ENCODE measurements at places on chromosomes 16 and 17.

DNA sequence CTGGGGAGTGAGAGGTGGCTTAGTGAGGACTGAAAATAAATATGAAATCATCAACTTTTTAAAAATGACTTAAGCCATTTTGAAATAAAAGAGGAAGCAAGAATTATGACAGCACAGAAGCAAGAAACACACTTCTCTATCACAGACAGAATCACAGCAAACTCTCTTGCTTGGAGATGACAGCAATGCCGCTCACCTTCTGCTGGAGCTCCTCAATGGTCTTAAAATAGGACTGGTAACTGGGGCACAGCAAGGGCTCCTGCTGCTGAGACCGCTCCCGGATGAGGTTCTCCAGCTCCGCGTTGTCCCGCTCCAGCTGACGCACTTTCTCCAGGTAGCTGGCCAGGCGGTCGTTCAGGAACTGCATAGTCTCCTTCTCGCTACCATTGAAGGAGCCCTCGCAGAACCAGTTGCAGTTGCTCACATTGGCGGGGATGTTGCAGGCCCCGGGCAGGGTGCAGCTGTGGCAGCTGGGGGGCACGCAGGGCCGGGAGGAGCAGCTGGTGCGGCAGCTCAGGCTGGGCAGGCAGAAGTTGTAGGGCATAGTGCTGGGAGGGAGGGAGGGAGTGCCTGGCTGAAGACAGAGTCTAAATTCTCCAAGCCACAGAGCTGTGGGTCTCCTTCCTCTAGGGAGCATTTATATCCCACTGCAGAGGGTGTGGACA, at the start of gene KRT31:
KRT31 (minus strand) TSS at position 613 of the 665 bp plus-strand sequence; CDS start at position 544, 69 bp downstream.
- no peak for DNase-seq

DNA sequence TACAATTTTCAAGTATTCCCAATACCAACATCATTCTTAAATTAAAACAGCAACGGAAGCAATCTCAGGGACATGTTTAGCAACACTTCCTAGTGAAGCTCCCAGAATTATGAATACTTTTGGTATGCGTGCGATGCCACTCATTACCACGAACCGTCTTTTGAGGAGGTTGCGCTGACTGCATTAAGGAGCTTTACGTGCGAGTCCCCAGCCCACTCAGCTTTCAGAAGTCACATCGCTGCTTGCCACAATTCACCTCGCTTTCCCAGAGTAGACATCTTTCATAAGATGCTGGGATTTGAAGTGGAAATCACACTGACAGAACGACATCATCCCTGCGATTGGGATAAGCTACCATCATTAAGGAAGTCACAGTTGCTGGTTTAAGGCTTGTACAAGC, 441.6 kb upstream of the HSBP1 start:
- DNase-seq: no peak

DNA sequence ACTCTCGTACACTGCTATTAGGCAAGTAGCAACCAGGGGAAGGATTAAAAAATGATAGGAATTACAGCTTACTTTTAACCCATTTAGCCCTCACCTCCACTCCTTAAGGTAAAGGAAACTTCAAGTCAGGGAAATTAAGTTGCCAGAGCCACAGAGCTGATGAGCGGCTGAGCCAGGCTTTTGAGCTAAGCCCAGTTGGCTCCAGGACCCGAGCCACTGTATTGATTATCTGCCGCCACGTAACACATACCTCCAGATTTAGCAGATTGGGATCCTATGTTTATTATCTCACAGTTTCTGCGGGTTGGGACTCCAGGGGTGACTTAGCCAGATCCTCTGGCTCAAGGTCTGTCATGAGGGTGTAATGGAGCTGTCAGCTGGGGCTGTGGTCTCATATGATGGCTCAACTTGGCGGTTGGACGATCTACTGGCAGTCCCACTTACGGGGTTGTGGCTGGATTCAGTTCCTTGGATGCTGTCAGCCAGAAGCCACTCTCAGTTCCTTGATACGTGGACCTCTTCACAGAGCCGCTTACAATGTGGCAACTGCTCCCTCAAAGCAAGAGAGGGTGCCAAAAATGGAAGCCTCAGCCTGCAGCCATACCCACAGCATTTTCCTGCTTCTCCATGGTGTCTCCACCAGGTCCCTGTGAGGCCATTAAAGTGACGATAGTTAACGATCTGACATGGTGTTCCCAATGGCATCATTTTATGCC, 57.3 kb downstream of the TMEM186 start:
- DNase-seq: peak; percentile 62

DNA sequence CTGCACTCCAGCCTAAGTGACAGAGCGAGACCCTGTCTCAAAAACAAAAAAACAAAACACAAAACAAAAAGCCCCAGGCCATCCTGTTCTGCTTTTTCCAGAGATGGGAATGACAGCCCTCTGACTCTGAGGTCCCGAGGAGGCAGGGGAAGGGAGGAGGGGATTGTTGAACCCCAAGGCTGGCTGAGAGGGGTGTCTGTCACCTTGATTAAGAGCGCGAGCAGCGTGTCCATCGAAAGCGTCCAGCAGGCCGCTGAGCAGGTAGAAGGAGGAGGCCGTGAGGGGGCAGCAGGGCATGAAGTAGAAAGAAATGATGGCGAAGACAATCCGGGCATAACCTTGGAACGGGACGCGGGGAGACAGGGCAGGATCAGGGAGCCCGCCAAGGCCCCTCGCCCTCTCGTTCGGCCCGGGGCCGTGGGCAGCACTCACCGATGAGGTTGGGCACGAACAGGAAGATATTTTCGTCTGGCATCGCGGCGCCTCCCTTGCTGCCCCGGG, 593 bp downstream of the CDIPT start:
- peak; percentile 76 for DNase-seq

DNA sequence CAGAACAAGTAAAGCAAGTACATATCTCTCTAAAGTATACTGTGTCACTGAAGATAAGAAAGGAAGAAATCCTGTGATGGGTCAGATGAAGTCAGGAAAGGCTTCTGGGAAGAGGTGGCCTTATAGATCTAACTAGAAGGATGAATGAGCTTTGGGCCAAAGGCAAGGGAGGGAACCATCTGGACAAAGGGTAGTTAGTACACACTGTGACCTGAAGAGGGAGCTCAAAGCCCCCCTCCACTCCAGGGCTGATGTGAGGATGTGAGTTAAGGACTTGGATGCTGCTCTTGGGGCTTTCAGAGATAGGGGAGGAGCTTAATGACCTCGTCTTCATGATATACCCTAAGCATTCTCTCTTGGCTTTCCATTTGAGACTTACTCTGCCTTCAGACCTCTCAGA, 185.3 kb upstream of the CACNG3 start:
- DNase-seq: peak; percentile 46

GRCh38 chr16:22634954-22635353, 124.3 kb downstream of the NPIPB5 start:
- no peak for DNase-seq

- no peak for DNase-seq
These were observed 123.1 kb downstream of the C16orf78 start for GRCh38 chr16:49496656-49497055.

- DNase-seq: peak; percentile 64
These were observed 9.9 kb downstream of the CYGB start for GRCh38 chr17:76527430-76528111.

GRCh38 chr17:77337150-77337549, 196.4 kb downstream of the SEC14L1 start:
- DNase-seq: peak; percentile 2

DNA sequence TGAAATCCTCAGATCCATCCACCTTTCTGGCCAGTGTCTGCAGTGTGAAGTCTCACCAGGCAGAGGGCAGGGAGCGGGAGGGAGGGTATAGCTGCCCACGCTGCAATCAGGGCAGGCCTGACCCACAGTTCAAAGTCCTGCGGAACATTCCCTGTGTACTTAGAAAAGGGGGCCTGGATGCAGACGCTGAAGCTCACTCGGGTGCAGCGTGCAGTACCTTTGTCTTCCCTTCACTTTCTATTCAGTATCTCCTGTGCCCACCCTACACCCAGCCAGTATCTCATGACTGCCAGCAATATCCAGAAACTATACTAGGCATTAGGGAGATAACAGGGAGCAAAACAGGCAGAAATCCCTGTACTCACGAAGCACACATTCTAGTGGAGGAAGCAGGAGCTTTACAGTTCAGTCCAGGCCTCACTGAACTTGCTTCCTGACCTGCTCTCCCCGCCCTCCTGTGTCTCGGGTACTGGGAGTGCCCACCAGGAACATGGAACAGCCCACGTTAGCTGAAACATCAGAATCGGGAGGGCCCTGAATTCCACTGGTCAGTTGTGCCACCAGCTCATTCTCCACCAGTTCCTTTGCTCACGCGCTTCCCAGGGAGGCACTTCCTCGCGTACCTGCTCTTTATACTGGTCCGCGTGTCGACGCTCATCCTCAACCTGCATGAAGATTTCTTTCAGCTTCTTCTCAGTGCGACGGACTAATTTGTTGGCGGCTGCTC, 42.2 kb downstream of the NDEL1 start:
- no peak for DNase-seq

- no peak for DNase-seq
These were observed 25.0 kb upstream of the BCAS3 start for GRCh38 chr17:60652454-60653247.

GRCh38 chr16:53964145-53964790, 260.3 kb downstream of the FTO start:
- DNase-seq: no peak

DNA sequence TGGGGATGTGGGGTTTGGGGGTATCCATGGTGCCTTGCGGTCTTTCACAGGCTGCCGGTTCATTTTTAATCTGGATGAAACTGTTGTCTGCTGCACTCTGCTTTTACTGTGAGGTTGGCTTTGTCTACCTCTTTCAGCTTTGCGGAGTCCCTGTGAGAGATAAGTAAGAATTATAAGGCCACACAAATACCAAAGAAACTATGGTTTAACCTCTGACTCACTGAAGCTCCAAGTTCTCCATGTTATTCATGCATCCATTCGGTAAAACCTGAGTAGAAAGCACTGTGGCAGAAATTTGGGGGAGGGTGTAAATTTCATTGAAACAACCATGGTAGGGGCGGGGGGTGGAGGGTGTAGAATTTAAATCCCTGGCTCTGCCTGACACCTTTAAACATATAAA, 30.5 kb downstream of the KIAA0753 start:
- no peak for DNase-seq

GRCh38 chr17:16917671-16918394, 54.1 kb downstream of the TNFRSF13B start:
- peak; percentile 8 for DNase-seq

GRCh38 chr17:17682293-17682736, 1.1 kb downstream of the RAI1 start:
- peak; percentile 63 for DNase-seq

DNA sequence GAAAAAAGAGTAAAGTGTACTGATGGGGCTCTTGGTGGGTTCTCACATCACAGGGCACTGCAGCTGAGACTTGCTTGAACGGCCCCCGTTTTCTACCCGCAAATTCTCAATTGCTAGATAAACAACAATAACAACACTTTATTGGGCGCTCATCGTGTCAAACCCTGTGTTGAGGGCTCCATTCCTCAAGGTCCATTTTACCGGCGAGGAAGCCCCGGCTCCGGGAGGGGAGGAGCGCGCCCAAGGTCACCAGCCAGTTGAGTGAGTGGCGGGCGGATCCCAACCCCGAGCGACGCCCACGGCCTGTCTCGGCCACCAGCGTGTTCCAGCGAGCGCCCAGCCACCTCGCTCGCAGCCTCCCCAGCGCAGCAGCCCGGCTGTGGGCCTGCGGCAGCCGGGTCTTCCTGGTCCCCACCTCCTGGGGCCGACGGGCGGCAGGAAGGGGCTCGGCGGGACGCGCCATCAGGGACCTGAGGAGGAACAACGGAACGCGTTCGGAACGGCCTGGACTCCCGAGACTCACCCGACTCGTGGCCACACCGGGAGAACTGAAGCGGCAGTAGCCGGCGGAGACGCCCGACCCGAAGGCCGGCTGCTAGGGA, 373 bp downstream of the CMC2 start:
- DNase-seq: peak; percentile 75

DNA sequence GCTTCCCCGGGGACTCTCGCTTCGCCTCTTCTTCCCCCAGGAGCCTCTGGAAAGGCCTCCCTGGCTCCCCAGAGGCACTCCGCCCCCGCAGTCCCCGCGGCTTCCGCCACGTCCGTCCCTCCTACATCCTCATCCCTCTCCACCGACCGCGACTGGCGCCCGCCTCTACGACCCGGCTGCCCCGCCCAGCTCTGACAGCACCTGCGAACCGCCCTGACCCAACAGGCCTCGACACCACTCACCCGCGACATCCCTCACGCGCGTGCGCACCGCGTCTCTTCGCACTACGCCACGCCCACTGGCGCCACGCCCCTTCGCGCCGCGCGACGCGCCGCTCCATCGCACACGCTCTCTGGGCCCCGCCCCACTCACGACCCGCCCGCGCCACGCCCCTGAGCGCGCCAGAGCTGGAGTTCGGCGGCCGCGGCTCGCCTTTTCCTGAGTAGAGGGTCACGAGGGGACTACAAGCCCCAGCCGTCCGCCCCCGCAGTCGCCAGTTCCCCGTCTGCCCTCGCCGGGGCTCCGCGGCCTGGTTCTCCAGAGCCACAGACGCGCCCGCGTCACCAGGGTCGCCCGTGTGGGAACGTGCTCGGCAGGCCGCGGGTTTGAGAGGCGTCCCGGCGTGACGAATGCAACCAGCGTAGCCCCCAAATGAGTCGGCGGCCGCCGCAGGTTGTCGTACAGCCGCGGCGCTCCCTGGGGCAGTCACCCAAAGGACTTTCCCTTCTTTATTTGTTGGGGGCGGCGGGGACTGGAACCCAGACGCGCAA, 56.2 kb upstream of the LRRC37A3 start:
- DNase-seq: peak; percentile 96

DNA sequence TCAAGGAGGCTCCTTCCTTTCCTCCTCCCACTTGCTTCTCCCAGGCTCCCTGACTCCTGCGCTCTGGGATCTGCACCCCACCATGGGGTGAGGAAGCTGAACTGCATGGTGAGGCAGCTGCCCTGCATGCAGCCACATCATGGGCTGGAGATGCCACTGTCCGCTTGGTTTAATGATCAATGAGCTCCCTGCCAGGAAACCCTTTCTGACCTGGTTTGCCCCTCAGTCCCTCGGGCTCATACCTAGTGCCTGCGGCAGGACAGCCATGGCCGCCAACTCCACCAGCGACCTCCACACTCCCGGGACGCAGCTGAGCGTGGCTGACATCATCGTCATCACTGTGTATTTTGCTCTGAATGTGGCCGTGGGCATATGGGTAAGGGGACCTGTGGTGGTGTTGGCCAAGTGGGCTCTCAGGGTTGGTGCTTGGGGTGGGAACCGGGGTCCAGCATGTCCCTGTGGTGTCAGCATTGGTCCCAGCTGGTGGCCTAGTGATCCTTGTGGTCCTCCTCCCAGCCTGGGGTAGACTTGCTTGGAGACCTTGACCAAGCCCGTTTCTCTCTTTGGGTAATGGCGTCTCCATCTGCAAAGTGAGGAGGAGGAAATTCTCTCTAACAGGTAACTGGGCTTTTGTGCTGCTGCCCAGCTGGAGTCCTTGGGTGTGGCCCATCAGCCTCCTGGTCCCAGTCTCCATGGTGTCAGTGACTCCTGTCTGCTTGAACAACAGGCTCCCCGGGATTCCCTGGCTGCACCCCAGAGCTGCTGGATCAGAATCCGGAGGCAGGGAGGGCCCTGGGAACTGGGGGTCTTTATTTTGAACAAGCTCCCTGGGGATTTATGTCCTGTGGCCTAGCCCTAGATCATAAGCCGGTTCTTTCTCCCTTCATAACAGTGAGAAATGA, at the start of gene SLC5A10:
SLC5A10 (plus strand) TSS at position 225 of the 902 bp plus-strand sequence; CDS start at position 266, 41 bp downstream.
- no peak for DNase-seq

Data from testis (tissue), 5 donors.